ENCODE measurements at places on chromosomes 5 and 9.

GRCh38 chr9:128683340-128684064 lies 5.5 kb upstream of the SET start:
- no peak for DNase-seq

DNA sequence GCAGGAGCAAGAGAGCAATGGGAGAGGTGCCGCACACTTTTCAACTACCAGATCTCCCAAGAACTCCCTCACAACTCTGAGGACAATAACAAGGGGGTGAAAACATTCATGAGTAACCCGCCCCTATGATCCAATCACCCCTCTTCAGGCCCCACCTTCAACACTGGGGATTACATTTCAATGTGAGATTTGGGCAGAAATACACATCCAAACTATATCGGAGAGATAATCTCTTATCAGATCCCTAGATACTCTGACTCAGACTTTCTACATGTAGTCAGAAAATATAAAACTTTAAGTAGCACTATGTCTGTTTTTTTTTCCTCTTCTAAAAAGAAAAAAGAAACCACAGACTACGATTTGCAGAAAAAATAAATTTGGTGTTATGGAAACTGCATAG lies 1595.9 kb upstream of the NUDT12 start:
- DNase-seq: no peak

GRCh38 chr9:23829580-23830475 lies 3.8 kb upstream of the ELAVL2 start:
- DNase-seq: no peak

DNA sequence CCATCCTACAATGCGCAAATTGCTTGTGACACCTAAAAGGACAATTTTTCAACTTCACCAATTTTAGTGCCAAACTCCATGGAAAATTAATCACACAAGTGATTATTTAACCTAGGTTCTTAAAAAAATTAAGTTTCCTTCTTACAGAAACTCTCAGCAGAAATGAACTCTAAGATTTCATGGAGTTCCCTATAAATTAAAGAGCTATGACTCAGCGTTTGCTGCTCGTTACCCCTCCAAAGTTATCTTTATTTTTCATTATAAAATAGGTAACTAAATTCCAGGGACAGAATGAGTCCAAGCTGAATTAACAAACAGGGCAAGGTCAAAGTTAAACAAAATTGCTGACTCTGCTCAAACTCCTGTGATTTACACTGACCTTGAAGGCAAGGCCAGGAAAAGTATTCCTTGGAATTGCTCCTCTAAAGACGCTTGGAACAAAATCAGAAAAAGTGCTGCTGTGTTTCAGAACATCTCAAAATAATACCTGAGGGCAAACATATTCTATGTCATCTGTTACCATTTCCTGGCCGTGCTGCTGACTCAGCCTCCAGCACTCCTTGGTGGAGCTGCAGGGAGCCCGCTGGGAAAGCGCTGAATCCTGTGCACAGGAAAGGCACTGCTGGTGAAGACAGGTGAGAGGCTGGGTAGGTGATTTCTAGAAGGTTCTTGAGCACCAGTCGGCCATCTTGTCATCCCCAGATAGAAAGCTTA lies 2.5 kb upstream of the CMBL start:
- peak; percentile 69 for DNase-seq

- no peak for DNase-seq
Measured at GRCh38 chr5:10301842-10302610, 5.7 kb downstream of the CMBL start.

- DNase-seq: no peak
Measured at GRCh38 chr5:108696407-108696806, 51.3 kb upstream of the FER start.

DNA sequence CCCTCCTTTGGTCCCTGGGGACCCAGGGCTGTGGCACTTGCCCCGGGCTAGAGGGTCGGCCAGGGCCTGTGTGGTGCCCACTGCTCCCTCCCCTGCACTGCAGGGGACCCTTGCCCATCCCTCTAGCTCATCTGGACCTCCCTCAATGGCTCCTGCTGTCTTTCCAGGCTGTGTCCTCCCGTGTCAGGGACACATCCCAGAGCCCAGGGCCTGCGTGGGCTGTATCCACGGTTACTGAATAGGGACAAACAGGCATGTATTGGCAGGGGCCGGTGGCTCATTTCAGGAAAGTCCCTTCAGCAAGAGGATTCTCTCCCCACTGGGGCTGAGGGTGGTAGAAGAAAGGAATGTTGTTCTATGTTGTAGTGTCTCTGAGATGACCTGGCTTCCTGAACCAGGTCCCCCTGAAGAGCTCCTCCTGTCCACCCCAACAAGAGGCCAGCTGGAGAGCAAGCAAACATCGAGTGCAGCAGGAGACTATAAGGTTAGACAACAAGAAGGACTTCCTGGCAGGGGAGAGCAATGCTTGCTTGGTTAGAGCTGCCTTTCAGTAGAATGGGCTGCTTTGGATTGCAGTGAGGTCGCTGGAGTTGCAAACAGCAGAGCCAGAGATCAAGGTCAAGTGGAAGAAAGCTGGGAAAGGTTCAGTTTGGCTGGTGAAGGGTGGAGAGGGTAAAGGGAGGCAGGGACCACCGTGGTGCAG lies 1.0 kb upstream of the CRB2 start:
- no peak for DNase-seq

- no peak for DNase-seq
Measured at GRCh38 chr5:107594253-107595045, 76.3 kb downstream of the EFNA5 start.

- peak; percentile 60 for DNase-seq
Measured at GRCh38 chr9:72280913-72281500, 84.0 kb downstream of the ZFAND5 start.

DNA sequence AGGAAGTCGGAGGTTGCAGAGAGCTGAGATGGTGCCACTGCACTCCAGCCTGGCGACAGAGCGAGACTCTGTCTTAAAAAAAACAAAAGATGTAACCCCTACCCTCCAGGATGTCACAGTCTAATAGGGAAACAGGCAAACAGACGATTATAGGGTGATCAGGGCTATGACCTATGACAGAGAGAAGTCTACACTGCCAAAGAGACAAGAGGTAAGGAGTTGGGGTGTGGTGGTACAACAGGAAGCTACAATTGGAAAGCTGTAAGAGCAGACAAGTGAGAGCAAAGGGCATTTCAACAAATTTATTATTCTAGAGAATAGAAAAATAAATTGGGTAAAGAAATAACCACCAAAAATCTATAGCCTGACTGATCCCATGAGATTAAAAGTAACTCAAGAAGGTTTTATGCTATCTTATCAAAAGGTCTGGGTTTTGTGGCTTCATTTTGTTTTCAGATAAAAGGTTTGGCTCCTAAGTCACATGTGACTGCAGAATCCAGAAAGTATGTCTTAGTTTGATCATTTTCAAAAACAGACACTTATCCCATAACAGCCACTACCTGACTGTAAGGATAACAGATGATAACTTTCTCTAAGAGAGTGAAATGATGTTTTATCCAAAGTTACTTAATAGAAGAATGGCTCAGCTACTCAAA lies 7.3 kb downstream of the CDC26 start:
- DNase-seq: no peak

GRCh38 chr5:93926831-93927620 lies 185.6 kb upstream of the POU5F2 start:
- no peak for DNase-seq

DNA sequence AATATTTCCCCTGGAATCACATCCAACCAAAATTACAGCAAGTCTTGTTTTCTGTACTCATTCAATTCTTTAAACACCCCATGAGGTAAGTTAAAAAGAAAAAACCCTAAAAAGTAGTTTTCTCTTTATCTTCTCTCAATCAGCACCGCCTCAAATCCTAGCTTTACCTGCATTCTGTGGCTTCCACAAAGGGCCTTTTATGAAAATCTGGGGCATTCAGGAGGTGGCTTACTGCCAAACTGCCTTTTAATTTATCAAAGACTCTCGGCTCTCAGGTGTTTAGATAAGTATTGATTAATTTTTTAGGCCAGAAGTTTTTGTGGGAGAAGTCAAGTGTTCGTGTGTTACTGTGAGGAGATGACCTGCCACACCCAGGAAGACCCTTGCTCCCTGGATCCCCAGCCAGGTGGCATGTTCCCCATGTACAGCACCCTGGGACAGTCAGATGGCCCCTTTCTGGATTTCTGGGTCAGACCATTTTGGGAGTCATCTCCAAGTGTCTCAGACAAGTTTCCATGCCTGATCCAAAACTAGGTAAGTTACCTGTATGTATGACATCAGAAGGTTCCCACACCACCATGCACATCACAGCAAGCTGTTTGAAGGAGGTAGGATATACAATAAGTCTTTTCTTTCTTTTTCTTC lies 6.2 kb upstream of the TMEM171 start:
- no peak for DNase-seq

DNA sequence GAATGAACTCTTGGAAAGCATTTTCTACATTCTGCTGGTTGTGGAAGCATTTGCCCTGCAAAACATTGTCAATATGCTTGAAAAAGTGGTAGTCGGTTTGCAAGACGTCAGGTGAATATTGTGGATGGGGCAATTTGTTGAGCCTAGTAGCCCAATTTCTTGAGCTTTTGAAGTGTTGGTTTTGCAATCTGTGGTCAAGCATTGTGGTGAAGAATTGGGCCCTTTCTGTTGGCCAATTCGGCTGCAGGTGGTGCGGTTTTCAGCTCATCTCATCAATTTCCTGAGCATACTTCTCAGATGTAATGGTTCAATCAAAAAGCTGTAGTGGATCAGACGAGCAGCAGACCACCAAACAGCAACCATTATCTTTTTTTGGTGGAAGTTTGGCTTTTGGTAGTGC lies 426.8 kb upstream of the CDH9 start:
- no peak for DNase-seq

DNA sequence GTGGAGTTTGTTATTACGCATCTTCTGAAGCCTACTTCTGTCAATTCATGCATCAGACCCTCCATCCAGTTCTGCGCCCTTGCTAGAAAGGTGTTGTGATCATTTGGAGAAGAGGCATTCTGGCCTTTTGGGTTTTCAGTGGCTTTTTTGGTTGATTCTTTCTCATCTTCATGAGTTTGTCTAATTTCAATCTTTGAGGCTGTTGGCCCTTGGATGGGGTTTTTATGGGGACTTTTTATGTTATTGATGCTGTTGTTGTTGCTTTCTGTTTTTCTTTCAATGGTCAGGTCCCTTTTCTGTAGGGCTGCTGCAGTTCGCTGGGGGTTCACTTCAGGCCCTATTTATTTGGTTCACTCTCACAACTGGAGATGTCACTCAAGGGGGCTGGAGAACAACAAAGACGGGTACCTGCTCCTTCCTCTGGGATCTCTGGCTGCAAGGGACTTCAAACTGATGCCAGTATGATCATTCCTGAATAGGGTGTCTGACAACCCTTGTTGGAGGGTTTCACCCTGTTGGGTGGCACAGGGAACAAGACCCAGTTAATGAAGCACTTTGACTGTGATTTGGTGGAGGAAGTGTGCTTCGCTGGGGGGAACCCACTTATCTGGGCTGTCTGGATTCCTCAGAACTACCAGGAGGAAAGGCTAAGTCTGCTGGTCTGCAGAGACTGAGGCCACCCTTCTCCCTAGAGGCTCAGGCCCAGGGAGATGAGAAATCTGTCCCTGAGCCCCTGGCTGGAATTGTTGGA lies 226.7 kb upstream of the PTGER4 start:
- DNase-seq: no peak

DNA sequence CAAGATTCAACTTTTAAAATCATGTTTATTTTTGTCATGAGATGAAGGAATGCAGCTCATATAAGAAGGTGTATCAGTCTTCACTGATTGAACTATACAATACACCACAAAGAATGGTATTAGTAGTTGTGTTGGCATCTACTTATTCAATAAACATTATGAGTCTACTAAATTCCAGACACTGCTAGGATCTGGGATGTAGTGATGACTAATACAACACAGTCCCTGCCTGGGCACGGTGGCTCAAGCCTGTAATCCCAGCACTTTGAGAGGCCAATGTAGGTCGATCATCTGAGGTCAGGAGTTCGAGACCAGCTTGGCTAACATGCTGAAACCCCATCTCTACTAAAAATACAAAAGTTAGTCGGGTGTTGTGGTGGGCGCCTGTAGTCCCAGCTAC lies 171.4 kb upstream of the NFIB start:
- DNase-seq: no peak

DNA sequence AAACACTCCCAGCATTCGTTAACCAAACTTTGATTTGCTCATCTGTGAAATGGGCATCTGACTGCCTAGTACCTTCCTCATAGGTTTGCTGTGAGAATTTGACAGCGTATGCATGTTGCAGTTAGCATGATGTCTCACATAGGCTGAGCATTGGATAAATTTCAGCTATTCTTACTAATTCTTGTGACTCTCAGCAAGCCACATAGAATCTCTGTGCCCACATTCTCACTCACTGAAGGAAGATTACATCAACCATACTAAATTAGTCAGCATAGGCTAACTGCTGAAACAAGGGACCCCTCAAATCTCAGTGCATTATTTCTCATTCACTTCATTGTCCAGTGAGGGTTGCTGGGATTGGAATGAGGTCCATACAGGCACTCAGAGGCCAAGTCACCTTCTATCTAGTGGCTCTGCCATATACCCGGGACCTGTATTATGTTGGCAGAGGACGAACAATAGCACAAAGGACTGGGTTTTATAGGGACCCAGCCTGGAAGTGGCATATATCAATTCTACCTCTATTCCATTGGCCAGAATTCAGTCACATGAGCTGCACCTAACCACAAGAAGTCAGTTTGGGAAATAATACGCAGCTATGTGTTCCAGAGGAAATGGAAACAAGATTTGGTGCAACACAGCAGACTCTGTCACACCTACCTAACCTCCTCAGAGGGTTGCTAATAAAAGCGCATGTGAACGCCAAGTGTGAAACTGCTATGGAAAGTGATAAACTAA lies 4.2 kb upstream of the PTGER4 start:
- DNase-seq: no peak

GRCh38 chr5:23991406-23991805 lies 484.0 kb downstream of the PRDM9 start:
- DNase-seq: no peak

- no peak for DNase-seq
Measured at GRCh38 chr5:116011046-116011445, 21.2 kb upstream of the ARL14EPL start.

GRCh38 chr5:173630724-173631365 lies 14.4 kb upstream of the BOD1 start:
- DNase-seq: no peak

- no peak for DNase-seq
Measured at GRCh38 chr5:140875085-140876065, at the start of gene PCDHA12. TSS of gene PCDHA12 (plus strand) at chr5:140875308. CDS start at chr5:140875473, 165 bp downstream.

DNA sequence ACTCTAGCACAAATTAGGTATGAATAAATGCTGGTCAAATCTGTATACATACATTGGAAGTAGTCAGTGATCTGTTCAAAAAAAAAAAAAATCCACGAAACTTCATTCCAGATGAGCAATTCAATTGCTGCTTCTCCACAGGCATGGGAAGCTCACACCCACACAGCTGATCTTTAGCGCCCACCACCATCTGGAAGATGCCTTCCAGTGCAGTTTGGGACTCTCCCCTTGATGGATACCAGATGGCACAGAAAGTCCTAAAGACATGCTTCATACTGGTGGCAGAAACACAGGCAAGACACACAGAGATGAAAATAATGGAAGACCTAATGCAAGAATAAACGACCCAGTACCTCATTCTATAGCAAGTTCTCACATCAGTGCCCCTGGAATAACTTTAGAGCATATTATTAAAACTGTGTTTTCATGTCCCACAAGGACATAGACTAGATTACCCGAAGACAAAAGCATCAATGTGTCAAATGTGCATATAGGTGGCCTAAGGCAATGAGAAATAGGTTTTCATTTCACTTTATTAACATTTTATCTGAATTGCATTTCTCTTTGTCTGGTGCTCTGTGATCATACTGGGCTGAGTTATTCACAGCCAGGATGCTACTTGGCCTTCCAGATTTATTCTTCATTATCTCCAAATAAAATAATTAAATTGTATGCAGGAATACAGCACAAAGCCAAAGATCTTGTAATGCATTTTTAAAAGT lies 135.4 kb upstream of the TAS2R1 start:
- DNase-seq: no peak
